ENCODE measurements at places on chromosomes 5 and 9.

DNA sequence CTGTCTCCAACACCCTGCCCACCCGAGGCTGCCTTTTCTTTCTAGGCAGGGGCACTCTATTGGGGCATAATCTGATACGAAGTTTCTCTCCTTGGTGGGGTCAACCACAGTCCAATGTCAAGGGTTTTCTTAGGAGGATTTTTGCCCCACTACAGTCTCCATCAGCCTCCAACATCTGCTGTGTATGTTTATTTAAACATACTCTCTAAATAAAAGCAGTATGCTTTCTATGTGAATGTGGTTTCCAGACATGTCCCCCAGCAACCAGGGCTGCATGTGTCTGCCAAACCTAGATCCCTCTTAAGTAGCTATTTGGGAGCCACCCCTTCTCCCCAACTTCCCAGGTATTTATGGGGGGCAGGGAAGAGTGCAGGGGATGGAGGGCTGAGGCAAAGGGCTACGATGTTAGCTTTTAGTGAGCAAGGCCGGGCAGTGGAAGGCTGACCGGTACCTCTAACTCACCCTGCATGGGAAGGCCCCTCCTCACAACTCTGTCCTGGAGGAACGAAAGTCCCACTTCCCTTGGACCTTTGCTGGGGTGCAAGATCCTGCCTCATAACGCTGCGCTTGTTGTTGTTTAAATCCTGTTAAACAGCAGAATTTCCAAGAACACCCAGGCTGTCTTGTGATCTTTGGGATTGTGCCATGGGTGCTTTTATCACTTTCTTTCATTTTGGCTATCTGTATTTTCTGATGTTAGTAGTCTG lies 75.4 kb downstream of the NREP start:
- DNase-seq, result no peak

- DNase-seq, result peak; percentile 9
Measured at GRCh38 chr5:108858959-108859358, 111.3 kb downstream of the FER start.

DNA sequence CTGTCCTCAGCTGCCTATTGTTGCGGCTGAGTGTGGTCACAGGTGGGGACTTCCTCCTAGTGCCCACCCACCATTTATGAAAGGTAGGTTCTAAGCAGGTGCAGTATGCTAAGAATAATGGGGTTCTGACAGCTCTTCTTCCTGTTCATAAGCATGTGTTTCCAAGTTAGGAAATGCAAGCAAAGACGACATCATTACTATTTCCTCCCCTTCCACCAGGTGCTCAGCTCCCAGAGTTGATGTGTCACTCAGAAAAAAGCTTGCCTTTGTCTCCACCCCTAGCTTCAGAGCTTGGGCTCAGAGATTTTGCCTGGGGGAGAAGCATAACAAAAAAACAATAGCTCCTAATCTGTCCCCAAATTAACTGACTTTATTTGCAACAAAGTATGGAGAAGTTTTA lies 1076.7 kb downstream of the NR2F1-AS1 start:
- no peak for DNase-seq

DNA sequence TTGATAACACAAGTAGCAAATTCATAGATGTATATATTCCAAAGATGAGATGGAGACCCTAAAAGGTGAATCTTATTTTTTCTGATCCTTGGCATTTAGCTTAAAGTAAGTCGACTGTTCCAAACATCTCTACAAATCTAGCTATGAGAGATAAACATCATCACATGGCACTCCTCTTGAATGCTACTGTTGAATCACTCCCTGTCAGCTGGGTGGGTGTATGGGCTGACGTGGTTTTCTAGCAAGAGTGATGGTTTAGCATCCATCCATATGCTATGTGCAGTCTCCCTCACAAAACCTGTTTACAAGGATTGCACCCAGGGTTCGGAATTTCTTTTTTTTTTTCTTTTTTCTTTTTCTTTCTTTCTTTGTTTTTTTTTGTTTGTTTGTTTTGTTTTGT lies 13.8 kb downstream of the ACO1 start:
- no peak for DNase-seq

GRCh38 chr5:71887680-71888079 lies 168.6 kb downstream of the CARTPT start:
- peak; percentile 86 for DNase-seq

GRCh38 chr9:70229026-70229425 lies 29.8 kb upstream of the SMC5 start:
- DNase-seq, result no peak

DNA sequence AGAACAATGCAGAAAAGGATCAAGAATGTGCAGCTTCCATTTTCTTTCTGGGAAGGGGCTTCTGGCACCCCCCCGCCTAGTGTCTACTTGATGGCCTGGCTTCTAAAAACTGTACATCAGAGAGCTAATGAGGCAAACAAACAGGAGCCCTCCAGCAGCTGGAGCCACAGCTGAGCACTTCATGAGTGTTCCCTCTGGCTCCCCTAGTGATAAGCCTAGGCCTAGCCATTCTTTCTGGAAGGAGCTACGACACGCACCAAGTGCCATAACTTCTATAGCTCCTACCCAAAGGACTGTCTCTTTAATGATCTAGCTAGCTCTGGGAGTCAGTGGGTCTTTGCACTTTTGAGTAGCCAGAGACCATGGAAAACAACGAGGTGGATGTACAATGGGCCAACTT lies 66.1 kb downstream of the DNAH5 start:
- DNase-seq, result no peak

GRCh38 chr5:23494558-23494957 lies 12.9 kb upstream of the PRDM9 start:
- no peak for DNase-seq

DNA sequence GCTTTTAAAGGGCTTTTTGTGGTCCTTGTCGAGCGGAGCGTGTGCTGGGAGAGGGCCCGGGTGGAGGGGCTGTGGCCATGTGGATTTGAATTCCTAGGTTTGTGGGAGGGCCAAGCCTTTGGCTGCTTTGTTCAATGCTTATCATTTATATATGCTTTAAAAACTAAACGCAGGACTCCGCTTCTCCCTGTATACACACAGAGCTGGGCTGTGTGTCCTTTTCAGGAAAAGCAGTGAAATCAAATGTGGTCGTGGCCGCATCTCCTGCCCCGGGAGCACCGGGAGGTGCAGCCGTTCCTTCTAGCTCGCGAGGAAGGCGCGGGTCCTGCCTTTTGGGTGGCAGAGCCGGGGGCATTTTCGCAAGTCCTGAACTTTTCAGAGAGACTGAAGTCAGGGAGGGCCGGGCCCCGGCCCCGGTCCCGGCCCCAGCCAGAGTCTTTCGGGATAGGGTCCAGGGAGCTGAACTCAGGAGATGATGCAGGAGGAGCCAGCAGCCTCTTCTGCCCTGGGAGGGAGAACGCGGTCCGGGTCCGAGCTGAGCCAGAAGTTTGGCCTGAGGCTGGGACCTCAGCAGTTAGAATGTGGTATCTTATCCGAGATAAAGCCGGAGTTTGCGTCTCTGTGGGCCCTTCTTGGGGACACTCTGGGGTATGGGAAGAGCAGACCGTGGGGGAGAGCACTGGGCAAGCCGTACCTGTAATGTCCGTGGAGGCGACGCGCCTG lies 158.8 kb downstream of the C9orf152 start:
- peak; percentile 70 for DNase-seq

GRCh38 chr9:36550135-36550534 lies 22.6 kb upstream of the MELK start:
- no peak for DNase-seq

DNA sequence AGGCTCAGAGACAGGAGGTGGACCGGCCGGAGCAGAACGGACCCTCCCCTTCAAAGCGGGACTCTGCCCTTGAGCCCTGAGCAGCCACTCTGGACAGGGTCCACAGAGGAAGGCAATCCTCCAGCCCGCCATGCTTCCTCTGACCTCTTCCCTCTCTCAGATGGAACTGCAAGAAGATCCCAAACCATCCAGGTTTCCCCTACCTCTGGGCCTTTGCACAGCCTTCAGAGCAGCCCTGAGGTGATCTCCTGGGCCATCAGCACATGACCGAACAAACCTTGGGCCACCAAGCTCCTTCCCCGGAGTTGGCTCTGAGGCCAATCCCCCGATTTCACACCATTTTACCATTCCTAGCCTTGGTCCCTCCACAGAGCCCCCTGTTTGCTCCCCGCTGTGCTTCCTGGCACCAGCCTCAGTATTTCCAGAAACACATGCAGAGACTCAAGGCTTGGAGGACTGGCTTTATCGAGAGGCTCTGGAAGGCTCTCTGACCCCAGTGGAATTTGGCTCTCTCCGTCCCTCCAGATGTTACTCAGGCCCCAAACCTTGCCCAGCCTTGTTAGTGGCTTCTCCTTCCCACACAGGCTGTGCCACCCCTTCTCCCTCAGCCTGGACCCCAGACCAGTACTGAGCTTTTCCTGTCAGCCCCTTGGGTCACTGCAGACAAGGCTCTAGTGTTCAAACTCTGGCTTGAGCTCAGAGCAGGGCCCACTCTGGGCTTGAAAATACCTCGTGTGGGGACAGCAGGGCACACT lies 48.6 kb upstream of the KCNMB1 start:
- DNase-seq, result no peak

GRCh38 chr9:83986765-83987401 lies 6.3 kb downstream of the RMI1 start:
- no peak for DNase-seq

DNA sequence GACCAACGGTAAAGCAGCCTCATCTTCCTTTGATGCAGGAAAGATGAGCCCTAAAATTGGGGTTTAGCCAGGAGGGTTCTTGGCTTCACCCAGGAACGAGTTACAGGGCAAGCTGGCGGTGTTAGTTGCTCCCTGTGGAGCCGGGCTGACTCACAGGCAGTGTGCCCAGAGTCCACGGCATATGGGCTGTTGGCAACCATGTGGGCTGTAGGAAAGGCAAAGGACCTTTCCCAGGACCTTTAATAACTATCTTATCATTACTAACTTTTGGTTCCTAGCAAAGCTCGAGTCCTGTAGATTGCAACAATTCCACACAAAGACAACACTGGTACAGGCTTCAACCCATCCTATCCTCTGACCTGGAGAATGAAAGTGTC lies 29.8 kb upstream of the CLPTM1L start:
- DNase-seq, result no peak

GRCh38 chr5:53433026-53433425 lies 47.4 kb upstream of the FST start:
- no peak for DNase-seq

DNA sequence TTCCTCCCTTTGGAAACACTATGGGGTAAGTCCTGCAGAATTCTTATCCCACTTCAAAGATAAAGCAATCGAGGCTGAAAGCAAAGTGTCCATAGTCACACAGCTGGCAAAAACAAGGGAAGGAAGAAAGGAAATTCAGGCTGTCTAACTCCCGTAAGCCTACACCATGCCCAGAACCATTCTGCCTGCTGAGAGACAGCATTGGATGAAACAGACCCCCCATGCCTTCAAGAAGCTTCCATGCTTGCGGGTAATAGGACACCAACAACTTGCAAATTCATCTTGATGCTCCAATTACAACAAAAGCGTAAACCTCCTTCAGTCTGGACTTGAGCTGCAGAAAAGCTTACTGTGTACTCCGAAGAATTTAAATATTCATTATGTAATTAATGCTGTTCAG lies 181.1 kb upstream of the WWC1 start:
- no peak for DNase-seq

GRCh38 chr9:91583966-91584365 lies 160.3 kb upstream of the NFIL3 start:
- DNase-seq, result no peak

GRCh38 chr9:70480405-70480980 lies 66.0 kb upstream of the KLF9 start:
- no peak for DNase-seq

DNA sequence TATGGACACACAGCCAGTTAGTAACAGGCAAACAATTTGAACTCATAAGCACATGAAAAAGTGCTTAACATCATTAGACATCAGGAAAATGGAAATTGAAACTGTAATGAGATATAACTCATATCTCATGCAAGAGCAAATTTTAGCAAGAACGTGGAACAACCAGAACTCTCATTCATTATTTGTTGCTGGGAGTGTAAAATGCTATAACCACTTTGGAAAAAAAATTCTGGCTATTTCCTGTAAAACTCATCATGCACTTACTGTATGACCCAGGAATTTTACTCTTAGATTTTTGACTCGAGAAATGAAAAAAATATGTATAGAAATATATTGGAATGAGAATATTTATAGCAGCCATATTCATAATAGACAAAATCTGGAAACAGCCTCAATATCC lies 205.7 kb upstream of the PUM3 start:
- DNase-seq, result no peak

GRCh38 chr5:180643191-180643851 lies 6.1 kb downstream of the FLT4 start:
- no peak for DNase-seq

DNA sequence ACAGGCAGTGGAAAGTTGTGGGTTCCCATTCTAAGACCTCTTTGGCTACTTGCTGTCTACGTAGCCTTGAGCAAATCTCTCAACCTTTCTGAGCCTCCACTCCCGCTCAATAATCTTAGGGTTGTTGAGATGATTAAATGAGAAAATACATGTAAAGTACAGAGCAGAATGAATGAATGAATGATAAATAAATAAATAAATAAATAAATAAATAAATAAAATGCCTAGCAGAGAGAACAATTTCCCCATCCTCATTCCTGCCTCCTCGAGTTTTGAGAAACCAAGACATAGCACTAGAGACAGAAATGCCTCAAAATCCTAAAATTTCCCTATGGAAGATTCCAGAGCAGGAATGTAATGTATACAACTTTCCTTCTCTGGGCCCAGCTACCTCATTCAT lies 128.3 kb upstream of the RAD23B start:
- DNase-seq, result no peak

DNA sequence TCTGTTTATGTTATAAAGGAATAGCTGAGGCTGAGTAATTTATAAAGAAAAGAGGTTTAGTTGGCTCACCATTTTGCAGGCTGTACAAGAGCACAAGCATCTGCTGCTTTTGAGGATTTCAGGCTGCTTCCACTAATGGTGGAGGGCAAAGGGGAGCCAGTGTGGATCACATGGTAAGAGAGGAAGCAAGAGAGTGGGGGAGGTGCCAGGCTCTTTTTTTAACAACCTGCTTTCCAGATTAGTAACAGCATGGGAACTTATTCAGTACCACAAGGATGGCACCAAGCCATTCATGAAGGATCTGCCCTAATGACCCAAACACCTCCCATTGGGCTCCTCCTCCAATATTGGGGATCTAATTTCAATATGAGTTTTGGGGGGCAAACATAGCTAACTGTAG lies 40.4 kb downstream of the CCL28 start:
- DNase-seq, result no peak

GRCh38 chr5:177496070-177496726 lies 1.2 kb downstream of the PDLIM7 start:
- DNase-seq, result peak; percentile 66

GRCh38 chr9:135905380-135906258 lies 1.7 kb downstream of the CAMSAP1 start:
- peak; percentile 76 for DNase-seq

DNA sequence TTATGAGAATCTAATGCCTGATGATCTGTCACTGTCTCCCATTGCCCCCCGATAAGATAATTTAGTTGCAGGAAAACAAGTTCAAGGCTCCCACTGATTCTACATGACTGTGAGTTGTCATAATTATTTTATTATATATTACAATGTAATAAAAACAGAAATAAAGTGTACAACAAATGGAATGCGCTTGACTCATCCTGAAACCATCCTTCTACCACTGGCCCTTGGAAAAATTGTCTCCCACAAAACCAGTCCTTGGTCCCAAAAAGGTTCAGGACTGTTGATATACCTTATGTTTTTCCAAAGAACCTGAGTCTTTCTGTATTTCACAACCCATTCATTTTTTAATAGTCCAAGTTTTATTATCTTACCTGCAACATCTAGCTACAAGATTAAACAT lies 403.5 kb downstream of the TAF11L14 start:
- no peak for DNase-seq
